ENCODE measurements at places on chromosomes 2 and 18.

GRCh38 chr2:233331536-233331935 is 22.8 kb upstream of the DGKD start:
- DNase-seq: no peak

GRCh38 chr2:21793461-21793860 is 669.7 kb downstream of the TDRD15 start:
- DNase-seq: no peak

DNA sequence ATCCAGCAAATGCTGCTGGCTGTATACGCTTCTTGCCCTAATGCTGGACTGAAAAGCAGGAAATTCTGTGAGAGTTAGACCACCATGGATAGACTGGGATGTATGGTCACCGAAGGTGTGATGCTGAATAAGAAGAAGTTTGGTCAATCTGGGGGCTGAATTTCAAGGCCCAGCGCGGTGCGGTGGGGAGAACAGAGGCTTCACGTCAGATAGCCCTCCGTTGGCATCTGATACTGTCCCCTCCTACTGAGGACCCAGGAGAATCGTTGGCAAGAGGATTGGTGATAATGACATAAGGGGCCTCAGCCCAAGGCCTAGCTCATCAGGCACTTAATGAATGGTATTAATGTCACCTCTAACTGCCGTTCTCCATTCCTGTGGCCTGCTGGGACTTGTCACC is 97.3 kb upstream of the ST3GAL5 start:
- DNase-seq: no peak

- no peak for DNase-seq
These were observed 39.9 kb upstream of the SMAD7 start for GRCh38 chr18:48990481-48991318.

DNA sequence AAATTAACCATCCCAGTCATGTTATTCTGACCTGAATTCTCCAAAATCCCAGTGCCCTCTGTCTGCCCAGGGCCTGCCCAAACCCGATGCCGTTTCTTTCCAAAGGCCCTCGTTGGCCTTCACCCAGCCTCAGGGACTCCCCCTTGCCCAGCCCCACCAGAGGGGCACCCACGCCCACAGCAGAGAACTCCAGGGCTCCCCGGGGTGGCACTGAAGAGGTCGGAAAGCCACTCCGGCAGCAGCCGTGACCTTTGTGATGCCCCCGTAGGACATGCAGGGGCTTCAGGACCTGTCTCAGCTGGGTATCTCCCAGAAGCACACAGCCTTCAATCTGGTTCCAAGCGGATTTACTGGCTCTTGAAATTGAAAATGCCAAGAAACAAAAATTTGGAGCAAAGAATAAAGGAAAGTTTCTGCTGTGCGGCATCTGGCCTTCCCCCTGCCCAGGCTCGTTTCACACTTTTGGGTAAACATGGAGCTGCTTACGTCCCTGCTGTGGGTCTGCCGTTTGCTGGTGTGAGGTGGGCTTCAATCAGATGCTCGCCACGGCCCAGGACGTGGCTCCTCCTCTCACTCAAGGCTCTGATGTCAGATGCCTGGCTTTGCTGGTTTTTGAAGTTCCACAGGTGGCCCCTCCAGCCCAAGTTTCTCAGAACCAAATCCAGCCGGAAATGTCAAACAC is 101.3 kb downstream of the TPO start:
- no peak for DNase-seq

DNA sequence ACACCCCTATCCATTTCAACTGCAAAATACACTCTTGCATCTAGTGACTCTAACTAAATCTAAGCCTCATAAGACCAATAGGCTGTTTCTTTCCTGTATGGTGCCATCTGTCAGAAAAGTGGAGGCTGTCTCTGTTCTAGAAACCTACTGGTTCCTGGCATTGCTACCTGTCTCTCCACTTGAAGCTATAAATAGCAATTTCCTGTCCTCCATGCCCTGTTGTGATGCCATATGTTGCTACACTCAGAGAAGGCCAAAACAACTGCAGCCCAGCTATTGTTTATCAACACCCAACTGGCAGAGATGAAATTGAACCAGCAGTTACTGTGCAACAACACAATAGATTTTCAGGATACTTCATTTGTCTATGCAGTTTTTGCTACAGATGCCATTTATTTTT is 1355.1 kb upstream of the SLC39A10 start:
- no peak for DNase-seq

DNA sequence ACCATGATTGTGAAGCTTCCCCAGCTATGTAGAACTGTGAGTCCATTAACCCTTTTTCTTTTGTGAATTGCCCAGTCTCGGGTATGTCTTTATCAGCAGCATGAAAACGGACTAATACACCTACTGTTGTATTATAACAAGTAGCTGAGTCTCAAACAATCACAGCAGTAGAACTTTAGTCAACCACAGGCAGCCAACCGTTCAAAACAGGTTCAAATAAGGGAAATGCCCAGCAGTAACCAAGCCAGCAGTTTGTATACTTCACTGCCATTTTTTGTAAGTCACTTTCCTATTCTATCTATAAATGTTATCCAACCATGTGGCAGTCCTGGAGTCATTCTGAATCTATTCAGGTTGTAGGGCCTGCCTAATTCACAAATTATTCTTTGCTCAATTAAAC is 1560.6 kb upstream of the SLC39A10 start:
- DNase-seq: no peak

DNA sequence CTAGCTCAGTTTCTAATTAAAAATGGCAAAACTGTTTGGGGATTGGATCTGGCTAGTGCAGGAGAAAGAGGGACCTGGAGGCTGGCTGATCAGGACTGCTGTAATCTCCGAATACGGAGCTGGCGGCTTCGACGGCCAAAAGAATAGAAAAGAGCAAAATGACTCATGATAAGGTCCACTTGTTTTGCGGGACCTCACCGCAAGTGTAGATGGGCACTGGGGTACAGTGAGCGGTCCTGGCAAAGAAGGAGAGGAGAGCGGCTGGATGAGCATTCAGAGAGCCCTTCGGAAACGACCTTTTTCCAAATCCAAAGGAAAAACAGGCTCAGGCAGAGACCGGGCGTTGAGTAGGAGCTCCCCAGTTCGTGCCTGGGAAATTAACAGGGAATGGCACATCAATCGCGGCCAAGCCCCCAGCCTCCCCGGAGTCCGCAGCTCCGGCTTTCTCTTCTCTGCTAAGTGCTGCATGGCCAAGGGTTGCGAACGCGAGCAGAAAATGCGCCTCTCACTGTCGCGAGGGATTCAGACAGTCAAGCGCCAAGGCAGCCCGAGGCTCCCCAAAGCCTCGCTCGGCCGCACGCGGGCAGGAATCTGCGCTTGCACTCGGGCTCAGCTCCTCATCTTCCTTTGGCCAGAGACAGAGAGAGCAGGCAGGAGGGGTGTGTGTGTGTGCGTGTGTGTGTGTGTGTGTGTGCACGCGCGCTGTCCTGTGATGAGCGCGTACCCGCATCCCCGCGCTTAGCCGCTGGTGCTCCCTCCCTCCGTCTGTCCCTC is 1.8 kb downstream of the DCC start:
- DNase-seq: no peak

DNA sequence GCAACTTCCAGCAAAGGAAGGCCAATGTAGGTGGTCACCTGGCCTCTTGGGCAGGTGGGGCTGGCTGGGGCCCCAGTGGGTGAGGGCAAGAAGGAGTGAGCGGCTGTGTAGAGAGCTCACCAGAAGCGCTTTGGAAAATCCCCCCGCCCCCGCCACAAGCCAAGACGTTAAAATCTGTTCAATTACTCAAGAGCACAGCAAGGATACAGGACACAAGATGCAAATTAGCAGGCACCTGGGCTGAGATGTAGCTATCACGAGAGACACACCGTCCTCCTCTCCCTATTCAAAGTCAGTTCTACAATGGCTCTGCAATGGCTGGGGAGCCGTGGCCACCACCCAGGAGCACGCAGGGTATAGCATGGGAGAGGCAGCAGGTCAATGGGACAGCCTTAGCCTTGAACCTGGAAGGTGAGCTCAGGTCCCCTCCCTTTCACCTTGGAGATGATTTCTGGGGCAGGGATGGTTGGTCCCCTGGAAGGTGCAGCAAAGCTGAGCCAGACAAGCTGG is 38.5 kb upstream of the GPR17 start:
- no peak for DNase-seq

- no peak for DNase-seq
These were observed 81.5 kb upstream of the RMDN2 start for GRCh38 chr2:37843556-37843955.

GRCh38 chr2:239791526-239792404 is 233.4 kb downstream of the NDUFA10 start:
- no peak for DNase-seq

- DNase-seq: no peak
These were observed 590.5 kb upstream of the SLC8A1 start for GRCh38 chr2:41042343-41042742.
